ENCODE measurements at places on chromosomes 12 and 14.

- DNase-seq: no peak
These were observed 43.5 kb downstream of the DNAI7 start for GRCh38 chr12:25151476-25151875.

- DNase-seq: no peak
These were observed 429.0 kb upstream of the FBXO33 start for GRCh38 chr14:39861229-39861600.

DNA sequence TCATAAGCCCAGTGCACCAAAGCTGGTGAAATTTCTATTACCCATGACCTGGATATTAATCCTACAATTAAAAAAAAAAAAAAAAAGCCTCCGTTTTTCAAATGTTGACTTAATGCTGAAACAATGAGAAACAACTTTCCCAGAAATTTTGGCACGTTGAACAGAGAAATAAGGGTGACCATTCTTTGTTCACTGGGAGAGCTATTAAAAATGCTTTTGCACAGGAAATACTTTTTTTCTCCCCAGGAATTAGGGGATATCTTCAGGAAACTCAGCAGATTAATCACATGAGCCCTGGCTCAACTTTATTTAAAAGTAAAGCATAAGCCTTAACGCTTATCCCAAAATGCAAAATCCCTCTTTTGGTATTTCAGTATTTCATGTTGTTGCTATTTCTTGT is 54.8 kb upstream of the FLRT2 start:
- no peak for DNase-seq

DNA sequence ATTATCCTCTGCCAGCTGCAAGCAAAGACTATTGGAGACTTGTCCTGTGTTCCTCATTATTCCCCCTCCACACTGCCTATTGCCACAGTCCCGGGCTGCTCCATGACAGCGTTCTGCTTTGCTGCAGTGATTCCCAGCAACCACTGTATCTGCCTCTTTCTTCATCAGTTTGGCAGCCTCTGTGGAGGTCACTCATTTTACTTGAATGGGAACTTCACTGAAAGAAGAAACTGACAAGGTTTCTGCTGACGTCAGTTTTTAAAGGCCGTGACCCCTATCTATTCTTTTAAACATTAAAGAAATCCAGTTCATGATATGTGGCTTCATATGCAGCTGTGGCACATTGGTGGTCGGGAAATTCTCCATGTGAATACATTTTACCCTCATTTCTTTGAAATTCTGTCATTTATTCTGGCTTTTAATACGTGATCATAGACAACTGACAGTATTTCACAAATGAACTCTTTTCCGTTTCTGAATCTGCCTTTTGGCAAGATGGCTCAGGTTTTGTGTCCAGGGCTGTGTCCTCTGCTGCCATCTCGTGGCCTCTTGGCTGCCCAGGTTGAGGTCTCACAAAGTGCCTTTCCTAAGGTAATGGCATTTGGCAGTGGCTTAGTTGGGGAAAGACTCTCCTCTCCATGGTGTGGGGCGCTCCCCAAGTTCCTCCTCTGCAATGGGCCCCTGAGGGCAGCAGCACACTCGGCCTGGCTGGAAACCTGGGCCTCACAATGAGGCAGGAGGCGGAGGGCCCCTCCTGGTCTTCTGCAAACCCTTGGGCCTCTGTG is 5.8 kb downstream of the TMEM253 start:
- peak; percentile 77 for DNase-seq

DNA sequence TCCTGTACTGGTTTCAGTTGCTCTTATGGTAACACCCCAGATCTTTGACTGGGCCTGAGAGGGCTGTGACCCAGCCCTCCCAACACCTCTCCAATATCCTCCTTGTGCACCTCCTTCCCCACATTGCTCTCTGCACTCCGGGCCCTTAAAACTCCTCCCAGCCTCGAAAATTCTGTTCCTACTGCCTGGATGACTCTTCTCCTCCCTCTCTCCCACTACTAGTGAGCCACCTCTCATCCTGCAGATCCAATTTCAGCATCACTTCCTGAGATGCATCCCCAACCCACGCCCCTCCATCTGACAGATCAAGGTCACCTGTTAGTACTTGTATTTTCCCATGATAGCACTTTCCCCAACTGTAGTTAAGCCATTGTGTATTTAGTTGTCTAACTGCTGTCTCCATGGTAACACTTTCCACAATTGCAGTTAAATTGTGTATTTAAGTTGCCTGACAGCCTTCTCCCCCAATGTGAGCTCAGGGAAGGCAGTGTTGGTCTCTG is 11.5 kb upstream of the NT5DC3 start:
- no peak for DNase-seq

DNA sequence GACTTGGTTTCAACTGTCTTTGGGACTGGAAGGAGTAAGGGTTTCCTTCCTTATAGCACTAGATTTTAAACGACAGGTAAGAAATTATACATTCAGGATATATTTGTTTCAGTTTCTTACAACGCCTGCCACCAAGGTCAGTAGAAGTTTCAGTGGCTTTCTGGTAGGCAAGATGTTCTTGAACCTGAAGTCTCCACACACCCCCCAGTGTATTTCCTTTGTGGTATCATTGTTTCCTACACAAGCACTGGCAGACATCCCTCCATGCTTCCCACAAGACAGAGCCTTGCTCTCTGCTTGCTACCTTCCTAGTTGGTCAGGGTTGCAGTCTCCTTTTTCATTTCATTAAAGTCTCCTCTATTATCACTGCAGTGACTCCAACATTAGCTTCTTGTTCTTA is 283.1 kb downstream of the FLRT2 start:
- no peak for DNase-seq

DNA sequence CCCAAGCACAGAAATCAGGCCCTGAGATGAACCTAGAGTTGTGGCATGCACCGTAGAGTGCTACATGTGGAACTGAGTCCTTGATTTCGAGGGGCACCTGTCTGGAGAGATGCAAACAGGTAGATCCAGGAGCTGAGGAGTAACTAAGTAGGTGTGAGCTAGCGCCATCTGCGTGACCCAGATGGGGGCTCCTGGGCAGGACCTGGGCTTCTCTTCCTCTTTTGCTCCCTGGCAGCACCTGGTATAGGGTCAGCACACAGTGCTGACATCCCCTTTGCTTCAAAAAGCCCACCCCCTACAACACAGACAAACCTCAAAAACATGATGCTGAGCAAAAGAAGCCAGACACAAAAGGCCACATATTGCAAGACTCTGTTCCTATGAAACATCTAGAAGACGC is 65.8 kb downstream of the PITPNM2 start:
- no peak for DNase-seq

Measured in SK-N-DZ (cell line).